Fibroblast of skin of back (primary cell): ENCODE measurements at places on chromosomes 7 and 10.

GRCh38 chr7:114922652-114923402 lies 933 bp downstream of the MDFIC start:
- DNase-seq: peak; percentile 69

- DNase-seq: peak; percentile 77
These were observed 121.4 kb upstream of the PHYHIPL start for GRCh38 chr10:59055045-59055444.

GRCh38 chr7:158414486-158414961 lies 173.1 kb downstream of the PTPRN2 start:
- peak; percentile 83 for DNase-seq

GRCh38 chr7:40234046-40234445 lies 99.2 kb downstream of the SUGCT start:
- DNase-seq: no peak

DNA sequence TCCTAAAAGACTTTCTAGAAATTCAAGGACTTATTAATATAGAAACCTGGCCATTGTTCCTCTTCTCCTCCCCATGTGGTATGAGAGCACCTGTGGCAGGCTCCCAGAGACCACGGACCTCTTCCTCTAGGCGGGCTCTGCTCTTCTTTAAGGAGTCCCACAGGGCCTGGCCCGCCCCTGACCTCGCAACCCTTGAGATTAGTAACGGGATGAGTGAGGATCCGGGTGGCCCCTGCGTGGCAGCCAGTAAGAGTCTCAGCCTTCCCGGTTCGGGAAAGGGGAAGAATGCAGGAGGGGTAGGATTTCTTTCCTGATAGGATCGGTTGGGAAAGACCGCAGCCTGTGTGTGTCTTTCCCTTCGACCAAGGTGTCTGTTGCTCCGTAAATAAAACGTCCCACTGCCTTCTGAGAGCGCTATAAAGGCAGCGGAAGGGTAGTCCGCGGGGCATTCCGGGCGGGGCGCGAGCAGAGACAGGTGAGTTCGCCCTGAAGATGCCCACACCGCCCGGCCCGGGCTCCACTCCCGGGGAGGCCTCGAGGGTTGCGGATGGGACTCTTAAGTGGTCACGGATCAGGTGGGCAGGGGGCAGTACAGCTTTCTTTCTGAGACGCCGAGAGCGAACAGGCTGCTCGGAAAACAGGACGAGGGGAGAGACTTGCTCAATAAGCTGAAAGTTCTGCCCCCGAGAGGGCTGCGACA lies at the start of gene SLC26A4:
Gene SLC26A4 (plus strand): TSS at position 448 of the 700 bp plus-strand sequence. CDS start 814 bp downstream, outside the sequence.
- no peak for DNase-seq

- DNase-seq: peak; percentile 81
These were observed 43.8 kb downstream of the EXOC6 start for GRCh38 chr10:92891885-92892690.

DNA sequence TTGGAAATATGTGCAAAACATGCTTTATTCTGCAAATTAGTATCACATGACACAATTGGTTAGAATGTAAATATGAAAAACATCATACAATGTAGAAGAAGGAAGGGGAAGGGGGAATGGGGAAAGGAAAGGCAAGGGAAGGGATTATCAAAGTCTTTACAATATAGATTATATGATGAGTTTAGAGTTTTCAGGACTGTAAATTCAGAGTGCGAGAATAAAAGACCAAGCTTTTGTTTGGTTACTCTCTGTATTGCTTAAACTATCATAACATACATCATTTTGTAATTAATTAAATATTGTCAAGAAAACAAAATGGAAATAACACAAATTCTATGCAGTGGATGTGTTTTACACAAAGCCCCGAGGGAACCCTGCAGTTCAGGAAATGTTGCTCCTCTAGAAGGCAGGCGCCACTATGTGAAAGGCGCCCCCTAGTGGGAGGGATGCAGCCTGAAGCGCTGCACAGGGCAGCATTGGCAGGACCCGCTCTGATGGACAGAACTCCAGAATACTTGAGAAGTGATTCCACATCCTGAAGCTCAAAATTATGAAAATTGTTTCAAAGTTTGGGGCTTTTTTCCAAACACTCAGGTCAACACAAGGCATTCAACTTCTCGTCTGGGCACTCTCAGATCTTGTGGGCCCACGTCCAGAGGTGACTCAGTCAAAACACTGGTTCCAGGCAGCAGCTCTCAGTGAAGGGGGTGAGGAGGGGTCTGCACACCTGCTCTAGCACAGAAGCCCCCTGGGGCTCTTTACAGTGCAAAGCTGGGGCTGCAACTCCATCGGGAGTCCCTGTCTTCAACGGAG lies 31.6 kb upstream of the TMEM254 start:
- peak; percentile 64 for DNase-seq

GRCh38 chr10:42951486-42952251 lies 125.2 kb upstream of the RET start:
- no peak for DNase-seq

- no peak for DNase-seq
These were observed 19.7 kb downstream of the OIT3 start for GRCh38 chr10:72913287-72913686.

DNA sequence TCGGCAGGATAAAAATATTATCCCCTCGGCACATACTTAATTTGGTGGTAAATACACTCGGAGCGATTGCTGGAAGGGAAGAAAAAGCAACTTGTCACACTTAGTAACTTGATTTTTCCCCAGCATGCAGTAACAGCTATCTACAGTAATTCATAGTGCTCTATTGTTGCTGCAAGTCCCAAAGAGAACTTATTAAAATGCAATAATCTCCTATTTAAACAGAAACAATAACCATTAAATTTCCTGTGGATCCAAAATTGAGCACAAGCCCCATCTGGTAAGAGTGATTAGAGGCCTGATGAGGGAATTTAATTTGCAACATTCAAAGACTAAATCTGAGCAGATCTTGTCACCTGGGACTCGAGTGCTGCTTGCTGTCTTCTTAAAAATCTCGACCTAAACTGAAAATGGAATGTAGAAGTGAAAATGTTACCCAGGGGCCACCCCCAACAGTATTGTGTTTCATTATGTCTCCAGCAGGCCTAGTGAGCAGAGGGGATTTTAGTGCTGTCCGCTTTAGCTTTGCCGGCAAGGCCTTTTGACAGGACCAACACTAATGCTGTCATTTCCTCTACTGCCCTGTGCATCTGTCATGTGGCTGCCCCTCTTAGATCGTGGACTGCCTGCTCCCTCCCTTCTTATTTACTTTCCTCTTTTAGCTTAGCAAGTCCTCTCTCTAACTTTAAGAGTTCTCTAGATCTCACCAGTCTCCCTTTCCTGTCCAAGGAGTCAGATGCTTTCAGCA lies 639.7 kb downstream of the AUTS2 start:
- DNase-seq: no peak

GRCh38 chr7:110065121-110065520 lies 1025.8 kb upstream of the LRRN3 start:
- DNase-seq: no peak

DNA sequence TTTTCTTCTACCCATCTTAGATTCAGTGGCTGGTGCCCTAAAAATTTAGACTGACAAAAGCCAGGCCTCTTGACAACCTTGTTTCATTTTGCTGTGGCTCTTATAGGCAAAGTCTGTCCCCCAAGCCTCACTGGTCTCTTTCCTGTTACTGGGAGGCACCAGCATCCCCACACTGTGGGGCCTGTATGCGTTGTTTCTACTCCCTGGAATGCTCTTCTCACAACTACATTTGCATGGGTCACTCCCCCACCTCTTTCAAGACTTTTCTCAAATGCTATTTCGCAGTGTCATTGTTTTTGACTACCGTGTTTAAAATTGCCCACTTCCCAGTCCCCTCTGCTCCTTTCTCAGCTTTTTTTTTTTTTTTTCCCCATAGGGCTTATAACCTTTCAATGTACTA lies 108.7 kb upstream of the DGKB start:
- no peak for DNase-seq

DNA sequence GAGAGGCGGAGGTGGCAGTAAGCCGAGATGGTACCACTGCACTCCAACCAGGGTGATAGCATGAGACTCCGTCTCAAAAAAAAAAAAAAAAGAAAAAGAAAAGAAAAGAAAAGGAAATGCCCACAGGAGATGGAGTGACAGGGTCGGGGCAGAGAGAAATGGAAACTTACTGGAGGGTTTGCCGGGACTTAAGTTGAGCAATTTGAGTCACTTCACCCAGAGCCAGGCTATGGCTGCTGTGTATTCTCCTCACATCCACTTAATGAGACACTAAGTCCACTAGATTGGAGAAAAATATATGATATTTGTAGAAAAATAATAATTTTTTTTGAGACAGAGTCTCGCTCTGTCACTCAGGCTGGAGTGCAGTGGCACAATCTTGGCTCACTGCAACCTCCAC lies 4.6 kb upstream of the PFKFB3 start:
- no peak for DNase-seq
